GF-D8 (cell line): ENCODE measurements at places on chromosomes 6 and 20.

- no peak for DNase-seq
These were observed 5.7 kb upstream of the FKBP5 start for GRCh38 chr6:35694462-35694861.

DNA sequence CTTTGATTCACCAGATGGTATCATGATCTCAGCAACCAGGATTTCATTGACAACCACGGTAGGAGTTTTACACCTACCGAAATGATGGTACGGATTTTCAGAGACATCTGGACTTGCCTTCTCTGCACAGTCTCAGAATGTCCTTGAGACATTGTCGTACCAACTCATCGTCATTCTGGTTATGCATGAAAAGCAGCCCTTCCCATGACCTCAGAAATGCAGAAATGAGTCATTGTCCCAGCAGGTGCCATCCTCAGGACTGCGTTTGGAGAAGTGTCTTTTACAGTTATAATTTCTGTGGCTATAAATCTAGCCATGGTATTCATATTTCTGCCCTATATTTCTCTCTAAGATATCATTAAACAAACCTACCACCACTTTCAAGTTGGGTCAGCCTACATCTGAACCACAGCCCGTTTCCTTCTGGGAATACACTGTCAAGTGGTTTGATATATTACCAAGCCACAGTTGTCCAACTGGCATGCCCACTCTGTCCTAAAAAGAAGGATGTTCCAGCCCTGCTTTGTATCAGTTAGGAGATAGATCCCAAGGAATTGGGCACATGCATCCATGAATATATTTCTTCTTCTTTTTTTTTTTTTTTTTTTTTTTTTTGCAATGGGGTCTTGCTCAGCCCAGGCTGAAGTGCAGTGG is 7.5 kb upstream of the BFSP1 start:
- no peak for DNase-seq

GRCh38 chr20:1472556-1473245 is 6.1 kb upstream of the NSFL1C start:
- peak; percentile 50 for DNase-seq

GRCh38 chr20:10619427-10619826 is 54.4 kb downstream of the JAG1 start:
- DNase-seq: no peak

- DNase-seq: no peak
These were observed 40.1 kb downstream of the HECA start for GRCh38 chr6:139174961-139175360.

- DNase-seq: no peak
These were observed 136.2 kb upstream of the STMND1 start for GRCh38 chr6:16965689-16966088.

DNA sequence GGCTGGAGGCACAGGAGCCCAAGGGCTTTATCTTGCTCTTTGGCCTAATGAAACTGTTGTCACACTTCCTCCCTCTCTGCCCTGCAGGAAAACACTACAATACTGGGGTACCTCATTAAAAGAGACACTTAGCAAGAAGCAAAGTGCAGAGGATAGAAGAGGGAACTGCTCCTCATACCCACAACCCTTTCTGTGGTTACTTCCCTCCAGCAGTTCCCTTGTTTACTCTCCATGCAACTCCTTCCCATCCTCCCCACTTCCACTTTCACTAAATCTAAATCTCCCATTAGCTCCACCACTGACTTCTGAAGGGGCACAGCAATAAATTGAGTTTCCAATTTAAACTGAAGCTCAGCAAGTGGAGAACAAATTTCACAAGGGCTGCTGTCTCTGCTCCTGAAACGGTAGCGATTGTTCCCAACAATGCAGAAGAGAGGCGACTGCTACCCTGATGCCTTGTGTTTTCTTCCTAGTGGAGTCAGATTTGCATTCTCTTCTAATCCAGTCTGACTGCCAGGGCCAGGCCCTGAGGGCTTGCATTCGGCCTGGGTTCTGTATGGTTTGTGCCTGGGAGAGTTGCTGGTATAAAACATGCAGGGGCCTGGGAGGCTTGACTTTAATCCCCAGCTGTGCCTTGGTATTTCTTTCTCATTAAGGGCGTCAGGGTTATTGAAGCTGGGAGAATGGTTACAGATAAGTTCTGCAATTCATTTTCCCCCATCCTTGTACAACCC is 454.7 kb downstream of the TFAP2B start:
- DNase-seq: no peak

GRCh38 chr20:9128568-9128967 is 59.7 kb downstream of the PLCB4 start:
- DNase-seq: no peak
